ENCODE measurements at places on chromosomes 4 and X. TPM values are rescaled to one million over a fixed set of nuclear protein-coding genes. Genes with fewer than 3 reads are reported as not detected.

The GBA3 gene
- 15.7 TPM for polyA plus RNA-seq

The ERAS gene
- polyA plus RNA-seq = 0.18 TPM

The LDOC1 gene
- 73.4 TPM for polyA plus RNA-seq

The ANTXR2 gene
- polyA plus RNA-seq = 74.8 TPM

The USO1 gene
- polyA plus RNA-seq = 84.7 TPM

The MID1 gene
- 25.4 TPM for polyA plus RNA-seq

The GPR119 gene
- not detected for polyA plus RNA-seq

The ARAP2 gene
- 4.6 TPM for polyA plus RNA-seq

The STPG2 gene
- polyA plus RNA-seq = 0.65 TPM

The RASL11B gene
- 37.6 TPM for polyA plus RNA-seq

The GAGE12H gene
- polyA plus RNA-seq = not detected

The NRK gene
- 13.8 TPM for polyA plus RNA-seq

The OPRPN gene
- polyA plus RNA-seq = not detected

The CXXC4 gene
- 10.2 TPM for polyA plus RNA-seq

DNA sequence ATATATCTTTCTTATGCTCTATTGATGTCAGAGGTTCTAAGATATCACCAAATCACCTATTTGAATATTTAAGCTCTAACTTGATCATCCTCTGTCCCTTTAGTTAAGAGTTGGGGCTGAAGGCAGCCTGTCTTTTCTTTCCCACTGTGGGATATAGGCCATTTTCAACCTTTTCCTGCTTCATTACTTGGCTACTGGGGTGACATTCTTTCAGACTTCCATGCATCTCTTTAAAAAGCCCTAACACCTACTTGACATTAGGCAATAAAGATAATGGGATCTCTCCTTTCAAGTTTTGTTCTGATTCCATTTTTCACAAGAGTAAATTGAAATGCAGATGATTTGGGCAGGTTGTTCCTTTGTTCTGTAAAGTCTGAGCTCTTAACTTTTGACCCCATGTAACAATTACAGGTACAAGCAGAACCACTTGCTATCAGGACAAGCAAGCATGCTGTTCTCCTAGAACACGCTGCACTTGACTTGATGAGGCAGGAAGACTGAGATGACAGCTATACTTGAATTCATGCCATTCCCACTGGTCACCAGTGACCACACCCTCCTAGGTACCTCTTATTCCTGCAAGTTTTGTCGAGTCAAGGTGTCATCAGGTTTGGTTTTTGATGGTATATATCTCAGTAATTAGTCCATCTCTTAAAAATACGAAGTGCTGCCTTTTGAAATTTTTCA is 18.2 kb downstream of the HOPX start:
- DNase-seq = no peak

DNA sequence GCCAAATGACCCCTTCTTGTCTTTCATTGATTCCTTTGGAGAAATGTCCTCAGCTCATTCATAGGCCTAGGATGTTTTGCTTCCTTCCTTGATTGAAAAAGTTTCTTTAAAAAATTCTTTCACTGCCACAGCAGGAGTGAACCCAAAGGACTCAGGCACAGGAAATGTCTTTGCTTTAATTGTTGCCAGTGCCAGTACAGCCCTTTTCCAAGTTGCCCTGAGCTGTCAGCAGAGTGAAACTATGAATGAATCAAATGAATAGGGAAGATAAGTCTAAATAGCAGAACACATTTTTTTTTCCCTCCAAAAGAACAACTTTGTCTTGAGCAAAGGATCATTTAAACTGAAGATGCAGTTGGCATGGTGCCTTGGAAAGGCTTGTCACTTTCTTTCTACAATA is 63.8 kb upstream of the SLC4A4 start:
- DNase-seq = no peak

DNA sequence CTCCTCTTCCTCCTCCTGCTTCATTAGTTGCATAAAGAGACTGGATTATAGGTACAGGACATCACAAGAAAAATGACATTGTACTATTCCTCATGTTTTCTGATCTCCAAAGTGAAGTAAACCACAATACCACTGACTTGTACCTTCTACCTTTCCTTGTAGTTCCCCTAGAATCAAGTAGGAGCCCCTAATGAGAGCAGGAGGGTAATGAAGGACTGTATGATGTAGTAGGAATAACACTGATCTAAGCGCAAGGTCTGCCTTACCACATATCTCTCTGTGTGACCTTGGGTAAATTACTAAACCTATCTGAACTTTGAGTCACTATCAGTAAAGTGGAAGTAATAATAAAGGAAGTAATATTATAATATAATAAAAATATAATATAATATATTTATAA is 3.6 kb downstream of the VSIG4 start:
- DNase-seq = no peak

DNA sequence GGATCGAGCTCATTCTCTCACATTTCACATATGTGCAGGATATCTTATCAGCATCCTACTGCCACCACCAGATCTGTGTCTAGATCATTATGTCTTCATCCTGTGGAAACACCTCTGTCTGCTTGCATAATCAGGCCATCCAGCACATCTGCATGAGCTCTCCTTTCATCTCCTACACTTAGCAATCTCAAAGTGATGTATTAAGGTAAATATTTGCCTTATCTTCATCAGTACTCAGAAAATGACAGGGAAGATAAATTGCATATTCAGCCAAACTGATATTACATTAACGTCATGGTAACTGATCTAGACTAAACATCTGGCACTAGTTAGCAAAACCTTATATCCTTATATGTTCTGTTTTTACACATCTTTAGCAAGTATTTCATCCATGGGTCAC is 207.3 kb upstream of the PABPC4L start:
- no peak for DNase-seq

DNA sequence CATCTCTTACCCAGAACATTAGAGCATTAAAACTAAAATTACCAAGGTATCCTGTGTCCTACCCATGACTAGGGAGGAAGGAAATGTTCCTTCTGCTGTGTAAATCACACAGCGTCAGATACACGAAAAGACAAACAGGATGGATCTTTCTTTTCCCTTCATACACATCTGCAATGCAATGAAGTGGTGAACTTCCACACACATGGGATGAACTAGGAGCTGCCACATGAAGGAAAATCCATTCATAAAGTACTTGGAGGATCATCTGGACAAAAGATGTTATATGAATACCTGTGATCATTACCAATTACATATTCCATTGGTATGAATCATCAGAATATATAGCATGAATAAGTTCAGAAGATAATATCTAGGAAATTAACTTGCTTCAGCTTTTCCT is 46.2 kb downstream of the LDB2 start:
- no peak for DNase-seq

GRCh38 chrX:66018585-66019309 is 21.1 kb downstream of the VSIG4 start:
- DNase-seq = no peak

- no peak for DNase-seq
Measured at GRCh38 chr4:174674305-174674840, 152.1 kb upstream of the HPGD start.

GRCh38 chr4:168325591-168325990 is 7.0 kb upstream of the DDX60 start:
- DNase-seq = no peak

DNA sequence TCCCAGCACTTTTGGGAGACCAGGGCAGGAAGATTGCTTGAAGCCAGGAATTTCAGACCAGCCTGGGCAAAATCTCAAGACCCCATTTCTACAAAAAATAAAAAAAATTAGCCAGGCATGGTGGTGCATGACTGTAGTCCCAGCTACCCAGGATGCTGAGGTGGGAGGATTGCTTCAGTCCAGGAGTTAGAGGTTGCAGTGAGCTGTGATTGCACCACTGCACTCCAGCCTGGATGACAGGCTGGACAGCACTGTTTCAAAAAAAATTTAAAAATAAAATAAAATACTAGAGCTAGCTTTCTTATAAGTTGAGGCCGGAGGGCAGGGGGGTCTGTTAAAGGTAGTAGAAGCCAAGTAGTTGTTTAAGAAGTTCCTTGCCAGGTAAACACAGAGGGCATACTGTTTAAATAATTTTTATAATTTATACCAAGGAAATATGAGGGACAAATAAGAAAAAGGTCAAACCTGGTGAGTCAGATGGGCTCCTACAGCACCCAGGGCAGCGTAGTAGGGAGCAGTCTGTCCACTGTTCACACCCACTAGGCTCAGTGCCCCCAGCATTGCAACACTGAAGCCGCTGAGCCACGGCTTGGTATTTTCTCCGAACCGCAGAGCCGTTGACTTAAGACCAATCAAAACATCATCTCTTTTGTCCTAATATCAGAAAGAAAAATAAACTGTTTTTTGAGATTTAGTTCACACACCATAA is 17.3 kb downstream of the COQ2 start:
- DNase-seq = no peak

DNA sequence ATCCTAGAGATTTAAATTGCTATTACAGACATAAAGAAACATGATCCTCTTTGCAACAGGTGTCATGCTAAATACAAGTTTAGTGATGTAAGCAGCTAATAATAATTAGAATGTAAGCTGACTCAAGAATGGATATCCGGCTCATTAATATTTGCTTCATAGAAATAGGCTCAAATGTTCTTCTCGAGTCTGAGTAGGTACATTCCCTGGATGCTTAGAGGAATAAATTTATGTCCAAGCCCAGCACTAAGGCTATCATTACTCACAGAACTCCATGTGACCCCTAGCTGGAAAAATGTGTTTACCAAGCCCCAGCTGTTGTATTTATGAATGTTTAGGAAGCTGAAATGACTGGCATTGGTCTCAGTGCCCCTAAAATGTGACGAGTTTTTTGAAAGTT is 87.6 kb upstream of the TSPAN7 start:
- DNase-seq = no peak

DNA sequence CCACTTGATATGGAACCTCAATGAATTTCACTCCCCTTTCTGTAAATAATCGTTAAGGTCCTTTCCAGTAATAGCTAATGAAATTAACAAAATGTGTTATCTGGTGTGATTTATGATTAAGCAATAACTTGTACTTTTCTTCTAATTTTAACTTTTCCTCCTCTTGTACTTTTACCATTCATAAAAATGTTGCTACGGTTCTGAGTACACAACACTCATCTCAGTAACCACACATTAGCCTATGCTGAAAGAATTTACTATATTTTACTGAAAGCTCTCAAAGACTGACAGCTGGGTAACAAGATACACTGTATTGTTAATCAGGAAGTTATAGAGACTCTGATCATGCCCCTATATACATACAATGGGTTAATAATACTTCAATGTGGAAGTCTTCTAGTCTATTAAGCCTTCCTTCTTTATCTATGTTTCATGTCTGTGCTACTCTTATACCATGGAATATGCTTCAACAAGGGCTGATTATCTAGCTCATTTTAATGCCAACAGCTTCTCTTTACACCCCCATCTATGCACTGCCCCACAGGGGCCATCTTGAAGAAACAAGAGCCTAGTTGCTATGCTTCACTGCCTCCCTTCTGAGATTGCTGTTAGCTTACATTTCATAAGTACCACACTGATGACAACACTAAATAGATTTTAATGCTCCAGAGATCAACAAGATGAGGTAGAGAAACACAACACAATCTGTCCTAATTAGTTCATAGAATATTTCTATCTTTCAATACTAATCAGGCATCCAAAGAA is 39.1 kb downstream of the LAMP2 start:
- no peak for DNase-seq

- DNase-seq = no peak
Measured at GRCh38 chr4:95985791-95986550, 146.1 kb downstream of the PDHA2 start.

GRCh38 chr4:41324861-41325260 is 68.1 kb downstream of the UCHL1 start:
- DNase-seq = no peak

DNA sequence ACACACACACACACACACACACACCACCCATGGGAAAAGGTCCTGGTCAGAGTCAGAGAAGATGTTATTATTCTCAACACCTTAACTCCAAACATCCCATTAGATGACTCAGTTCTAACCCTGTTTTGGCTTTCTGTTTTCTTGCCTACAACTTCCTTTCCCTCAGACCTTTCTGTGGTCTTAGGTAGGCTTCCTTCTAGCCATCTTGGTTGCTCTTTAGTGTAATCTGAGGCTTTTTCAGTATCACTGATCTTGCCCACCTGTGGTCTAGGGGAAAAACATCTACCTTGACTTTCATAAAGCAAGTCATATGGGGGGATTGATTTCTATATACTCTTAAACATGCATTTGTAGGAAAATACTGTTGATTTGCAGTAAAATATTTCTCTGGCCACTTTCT is 56.9 kb downstream of the ATG4A start:
- DNase-seq = no peak

DNA sequence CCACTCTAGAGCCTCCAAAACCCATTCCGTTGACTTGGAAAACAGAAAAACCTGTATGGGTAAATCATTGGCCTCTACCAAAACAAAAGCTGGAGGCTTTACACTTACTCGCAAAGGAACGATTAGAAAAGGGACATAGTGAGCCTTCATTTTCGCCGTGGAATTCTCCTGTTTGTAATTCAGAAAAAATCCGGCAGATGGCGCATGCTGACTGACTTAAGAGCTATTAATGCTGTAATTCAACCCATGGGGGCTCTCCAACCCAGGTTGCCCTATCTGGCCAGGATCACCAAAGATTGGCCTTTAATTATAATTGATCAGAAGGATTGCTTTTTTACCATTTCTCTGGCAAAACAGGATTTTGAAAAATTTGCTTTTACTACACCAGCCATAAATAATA is 60.8 kb downstream of the ZNF732 start:
- no peak for DNase-seq

DNA sequence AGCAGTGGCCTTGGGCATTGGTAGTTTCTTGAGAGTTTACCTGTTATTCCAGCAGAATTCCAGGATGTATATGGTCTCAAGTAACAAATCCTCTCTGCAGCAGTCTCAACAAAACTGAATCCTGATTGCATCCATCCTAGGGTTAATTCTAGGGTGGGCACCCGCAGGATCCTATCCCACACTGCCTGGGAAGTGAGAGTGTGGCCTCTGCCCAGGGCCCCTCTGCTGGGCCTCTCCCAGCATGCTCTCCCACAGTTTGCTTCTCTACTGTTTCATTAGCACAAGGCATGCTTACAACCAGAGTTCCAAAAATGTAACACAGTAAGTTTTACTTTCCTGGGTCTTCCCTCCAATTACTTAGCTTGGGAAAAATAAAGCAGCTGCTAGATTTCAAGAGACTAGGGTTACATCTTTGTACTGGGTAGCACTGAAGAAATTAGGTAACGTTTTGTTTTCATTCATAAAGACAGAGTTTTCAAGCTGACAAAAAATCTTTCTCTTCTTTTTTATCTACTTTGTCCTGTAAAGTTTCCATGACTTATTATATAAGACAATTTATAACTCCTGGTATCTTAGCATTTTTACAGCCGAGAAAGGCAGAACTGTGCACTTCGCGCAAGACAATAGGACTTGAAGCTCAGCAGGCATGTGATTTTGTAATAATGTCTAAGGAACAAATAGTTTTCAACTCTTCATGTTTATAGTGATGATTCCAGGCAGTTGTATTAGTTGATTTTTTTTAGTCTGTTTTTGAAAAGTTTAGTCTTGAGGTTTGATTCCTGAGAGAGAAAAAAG is 131.2 kb upstream of the PCDH18 start:
- DNase-seq = peak; percentile 50
